ENCODE measurements at places on chromosomes 1 and 21. TPM values are rescaled to one million over a fixed set of nuclear protein-coding genes. Genes with fewer than 3 reads are reported as not detected.

Gene CHODL
- total RNA-seq, result 0.15 TPM

Gene PDZK1IP1
- not detected for total RNA-seq

Gene ERRFI1
- 11.5 TPM for total RNA-seq

Gene PDZK1
- total RNA-seq, result 1.3 TPM

Gene AK5
- 72.4 TPM for total RNA-seq

Gene LEMD1
- not detected for total RNA-seq

Gene AGMAT
- 0.99 TPM for total RNA-seq

Gene VASH2
- 0.99 TPM for total RNA-seq

Gene HJV
- not detected for total RNA-seq

Gene CLCA2
- 2.9 TPM for total RNA-seq

Gene CCDC24
- 3.8 TPM for total RNA-seq

Gene FMO5
- 1.3 TPM for total RNA-seq

Gene PODN
- 87.5 TPM for total RNA-seq

Gene C4BPA
- total RNA-seq, result not detected

Gene GPR61
- total RNA-seq, result under 0.01 TPM

Gene LIX1L
- 26.0 TPM for total RNA-seq

Gene DIP2A
- 38.4 TPM for total RNA-seq

Gene ACTA1
- total RNA-seq, result not detected

Gene DIO1
- total RNA-seq, result under 0.01 TPM

Gene TNN
- total RNA-seq, result not detected

Gene NBPF20
- total RNA-seq, result 3.3 TPM

Gene GUCA2B
- total RNA-seq, result not detected

Gene FRRS1
- 45.3 TPM for total RNA-seq

Gene COPA
- total RNA-seq, result 425 TPM

Gene SPTA1
- under 0.01 TPM for total RNA-seq

Gene SLC30A2
- total RNA-seq, result not detected

Gene AIM2
- total RNA-seq, result not detected

Gene NTRK1
- total RNA-seq, result not detected

Gene COL6A1
- 1,502 TPM for total RNA-seq

Gene CD101
- total RNA-seq, result 0.66 TPM

Gene ADCY10
- total RNA-seq, result 0.15 TPM

Gene DENND2C
- total RNA-seq, result 4.1 TPM

Gene RGSL1
- not detected for total RNA-seq

Gene SPATA46
- total RNA-seq, result not detected

Gene LYST
- total RNA-seq, result 23.7 TPM

Gene CCDC17
- 0.99 TPM for total RNA-seq

Gene COL9A2
- 7.1 TPM for total RNA-seq

Gene EBNA1BP2
- 51.3 TPM for total RNA-seq

Gene TMEM9
- total RNA-seq, result 85.1 TPM

Gene TSNAX
- 52.8 TPM for total RNA-seq

Gene TMCC2
- total RNA-seq, result 5.2 TPM

Gene C1QA
- total RNA-seq, result not detected

Gene OR10J1
- total RNA-seq, result not detected

Gene MRPS14
- 33.3 TPM for total RNA-seq

Gene OR2L3
- total RNA-seq, result not detected

Gene SYT14
- total RNA-seq, result 8.1 TPM

Gene ATP1A2
- total RNA-seq, result 0.58 TPM

Gene HAO2
- total RNA-seq, result not detected

Gene SERPINC1
- 0.17 TPM for total RNA-seq

Gene DMRTA2
- total RNA-seq, result 0.15 TPM

Data from smooth muscle cell of trachea (primary cell).